ENCODE measurements at places on chromosomes 4 and X. TPM values are rescaled to one million over a fixed set of nuclear protein-coding genes. Genes with fewer than 3 reads are reported as not detected.

Gene VGLL1
- total RNA-seq, result not detected

Gene VCX3A
- total RNA-seq, result not detected

Gene AKAP14
- total RNA-seq, result not detected

Gene CSAG2
- total RNA-seq, result not detected

Gene JAKMIP1
- 16.3 TPM for total RNA-seq

Gene NKAP
- 8.7 TPM for total RNA-seq

Gene QRFPR
- total RNA-seq, result not detected

Gene ARHGEF38
- total RNA-seq, result not detected

All from natural killer cell treated with Interleukin-12 subunit alpha and Interleukin-12 subunit beta and Interleukin-15 and Interleukin-18, amount 100 ng/mL, for 72 hours (primary cell).